Regular cardiac myocyte (primary cell): ENCODE measurements at places on chromosomes 6 and 20. TPM values are rescaled to one million over a fixed set of nuclear protein-coding genes. Genes with fewer than 3 reads are reported as not detected.

NT5E gene
- total RNA-seq, result 306 and 439 TPM in 2 replicates

WFDC12 gene
- 0.28 TPM in 1 of 2 replicates, not detected in the other for total RNA-seq

ARFGEF3 gene
- 0.19 and 0.56 TPM in 2 replicates for total RNA-seq

COL21A1 gene
- total RNA-seq, result 0.38 and 1.7 TPM in 2 replicates

SOX4 gene
- 16.1 TPM in 2 replicates for total RNA-seq

ELOVL4 gene
- total RNA-seq, result 6.2 and 7.3 TPM in 2 replicates

CARMIL1 gene
- 15.3 and 24.0 TPM in 2 replicates for total RNA-seq

LY6G6F gene
- total RNA-seq, result not detected in 2 replicates

NHSL1 gene
- total RNA-seq, result 6.2 and 9.2 TPM in 2 replicates

EYS gene
- under 0.01 TPM in 2 replicates for total RNA-seq

TFEB gene
- total RNA-seq, result 3.4 and 5.0 TPM in 2 replicates

C20orf204 gene
- total RNA-seq, result 0.77 and 0.85 TPM in 2 replicates

LRP11 gene
- total RNA-seq, result 47.0 and 69.1 TPM in 2 replicates

PLA2G7 gene
- under 0.01 TPM in 1 of 2 replicates, not detected in the other for total RNA-seq

SLC26A8 gene
- total RNA-seq, result not detected in 2 replicates

DUSP22 gene
- total RNA-seq, result 9.6 and 18.0 TPM in 2 replicates

ENPP4 gene
- total RNA-seq, result 0.77 and 8.5 TPM in 2 replicates

PERP gene
- total RNA-seq, result 14.2 and 21.7 TPM in 2 replicates

SCUBE3 gene
- total RNA-seq, result 26.5 and 132 TPM in 2 replicates

SIRPB1 gene
- 0.19 and 2.5 TPM in 2 replicates for total RNA-seq

ACSS1 gene
- 2.3 and 6.8 TPM in 2 replicates for total RNA-seq

MOXD1 gene
- total RNA-seq, result 29.3 and 135 TPM in 2 replicates

PLEKHG1 gene
- 0.56 and 1.5 TPM in 2 replicates for total RNA-seq

VARS2 gene
- total RNA-seq, result 14.4 and 16.5 TPM in 2 replicates

HACE1 gene
- 14.4 and 21.4 TPM in 2 replicates for total RNA-seq

TSPO2 gene
- total RNA-seq, result not detected in 2 replicates

SLC32A1 gene
- total RNA-seq, result under 0.01 TPM in 1 of 2 replicates, not detected in the other

SMPDL3A gene
- 5.8 and 16.9 TPM in 2 replicates for total RNA-seq

RBPJL gene
- total RNA-seq, result not detected in 2 replicates

PGC gene
- not detected in 2 replicates for total RNA-seq

WRNIP1 gene
- total RNA-seq, result 61.2 and 62.9 TPM in 2 replicates

FRK gene
- total RNA-seq, result 0.58 and 0.85 TPM in 2 replicates

NR2E1 gene
- total RNA-seq, result not detected in 2 replicates

TMEM200A gene
- 124 and 232 TPM in 2 replicates for total RNA-seq

COL12A1 gene
- total RNA-seq, result 163 and 238 TPM in 2 replicates

TAGAP gene
- not detected in 2 replicates for total RNA-seq

BANF2 gene
- total RNA-seq, result not detected in 2 replicates

ELOVL2 gene
- 0.38 and 2.8 TPM in 2 replicates for total RNA-seq

CGA gene
- 0.28 TPM in 1 of 2 replicates, not detected in the other for total RNA-seq

TPX2 gene
- total RNA-seq, result 17.5 and 86.1 TPM in 2 replicates

RSPH4A gene
- under 0.01 and 0.19 TPM in 2 replicates for total RNA-seq

UST gene
- total RNA-seq, result 11.1 and 26.8 TPM in 2 replicates

CST9 gene
- total RNA-seq, result not detected in 2 replicates

CST9L gene
- total RNA-seq, result not detected in 2 replicates

PCSK2 gene
- not detected in 2 replicates for total RNA-seq

TOX2 gene
- total RNA-seq, result 1.4 and 2.1 TPM in 2 replicates

THEMIS gene
- total RNA-seq, result under 0.01 and 0.19 TPM in 2 replicates

GUCA1A gene
- not detected in 2 replicates for total RNA-seq

MTG2 gene
- total RNA-seq, result 14.1 and 19.9 TPM in 2 replicates

RSPH9 gene
- 0.58 and 0.85 TPM in 2 replicates for total RNA-seq

SNX14 gene
- total RNA-seq, result 99.3 and 151 TPM in 2 replicates

SNAI1 gene
- 0.56 and 1.3 TPM in 2 replicates for total RNA-seq

TGM2 gene
- 371 and 457 TPM in 2 replicates for total RNA-seq

TRERF1 gene
- 2.0 and 2.9 TPM in 2 replicates for total RNA-seq

CLDN20 gene
- not detected in 2 replicates for total RNA-seq

CNR1 gene
- under 0.01 and 0.28 TPM in 2 replicates for total RNA-seq

ASIP gene
- not detected in 2 replicates for total RNA-seq

FAXC gene
- total RNA-seq, result 0.77 and 1.4 TPM in 2 replicates

RGS17 gene
- total RNA-seq, result 7.3 and 9.3 TPM in 2 replicates
